ENCODE measurements at places on chromosomes 3 and 15.

DNA sequence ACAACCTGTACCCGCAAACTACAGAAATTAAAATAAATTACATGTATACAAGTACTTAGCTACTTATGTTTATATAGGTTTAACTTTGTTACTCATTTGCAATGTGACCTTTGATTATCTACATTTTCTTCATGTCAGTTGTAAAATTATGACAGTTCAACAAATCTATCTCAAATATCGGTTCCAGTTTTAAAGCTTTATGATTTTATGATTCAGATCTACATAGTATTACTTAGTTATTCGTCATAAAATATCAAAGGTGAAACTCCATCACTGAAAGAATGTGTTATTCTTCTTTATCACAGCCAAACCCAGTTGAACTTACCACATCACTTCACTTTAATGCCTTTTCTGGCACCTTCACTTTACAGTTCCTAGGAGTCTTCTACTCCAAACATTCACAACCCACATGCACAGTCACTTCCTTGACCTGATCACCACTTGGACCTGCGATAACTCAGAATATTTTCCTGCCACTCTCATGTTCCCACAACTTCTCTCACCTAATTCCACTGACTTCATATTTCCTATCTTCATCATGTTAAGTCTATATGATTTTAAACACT is 47.2 kb downstream of the SLITRK3 start:
- no peak for DNase-seq

- no peak for DNase-seq
These were observed 30.7 kb upstream of the MYLK start for GRCh38 chr3:123914829-123915228.

- DNase-seq: no peak
These were observed 23.6 kb upstream of the VIPR1 start for GRCh38 chr3:42478830-42479229.

DNA sequence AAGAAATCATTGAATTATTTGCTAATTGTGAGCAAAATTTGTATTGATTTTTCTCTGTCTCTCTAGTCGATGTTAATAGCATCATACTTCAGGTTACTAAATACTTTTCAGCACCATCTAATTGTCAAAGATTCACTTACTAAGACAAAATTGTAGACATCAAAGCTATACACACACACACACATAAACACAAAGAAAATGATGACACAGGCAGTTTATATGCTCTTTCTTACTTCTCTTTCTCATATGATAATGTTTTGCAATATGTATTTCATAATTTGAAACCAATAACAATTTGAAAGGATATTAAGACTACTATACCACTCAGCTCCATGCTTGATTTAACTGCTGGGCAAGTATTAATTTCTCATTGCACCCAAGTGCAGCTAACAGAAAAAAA is 406.2 kb downstream of the ROBO2 start:
- DNase-seq: no peak

DNA sequence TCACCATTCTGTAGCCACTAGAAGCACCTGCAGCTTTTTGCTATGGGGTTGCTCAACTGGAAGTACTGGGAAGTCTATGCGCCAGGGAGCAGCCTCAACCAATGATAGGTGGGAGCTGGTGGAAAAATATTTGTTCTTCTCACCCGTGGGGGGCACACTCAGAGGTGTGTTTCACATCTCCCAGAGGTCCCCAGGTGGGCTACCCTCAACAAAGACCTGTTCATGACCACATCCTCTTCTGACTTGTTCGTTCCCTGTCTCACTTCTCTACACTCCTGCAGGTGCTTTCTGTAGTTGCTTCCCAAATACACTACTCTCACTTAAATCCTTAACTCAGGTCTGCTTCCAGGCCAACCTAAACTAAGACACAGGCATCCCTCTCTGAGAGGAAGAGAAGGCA is 3.6 kb downstream of the CAMP start:
- no peak for DNase-seq

- DNase-seq: no peak
These were observed 170.4 kb upstream of the LPP start for GRCh38 chr3:187983484-187984124.

- DNase-seq: peak; percentile 68
These were observed 24.5 kb upstream of the TBL1XR1 start for GRCh38 chr3:177221744-177222143.

- DNase-seq: no peak
These were observed 479.8 kb upstream of the TBL1XR1 start for GRCh38 chr3:177676947-177677587.

DNA sequence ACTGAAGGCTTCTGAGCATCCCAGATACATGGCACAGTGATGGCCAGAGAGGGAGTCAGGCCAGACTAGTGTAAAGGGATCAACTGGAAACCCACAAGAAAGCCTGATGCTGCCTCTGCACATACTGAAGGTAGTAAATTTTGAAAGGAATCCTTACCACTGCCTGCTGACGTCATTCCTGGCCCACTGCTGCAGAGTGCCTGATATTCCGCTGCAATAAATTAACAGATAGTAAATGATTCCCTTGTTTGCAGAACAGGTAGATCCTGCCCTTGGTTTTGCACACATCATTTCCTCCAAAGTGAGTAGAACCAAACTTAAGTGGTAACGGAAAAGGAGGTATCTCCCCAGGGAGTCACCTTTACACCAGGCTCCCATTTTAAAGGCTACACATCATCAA is 146.7 kb downstream of the FBN1 start:
- no peak for DNase-seq

DNA sequence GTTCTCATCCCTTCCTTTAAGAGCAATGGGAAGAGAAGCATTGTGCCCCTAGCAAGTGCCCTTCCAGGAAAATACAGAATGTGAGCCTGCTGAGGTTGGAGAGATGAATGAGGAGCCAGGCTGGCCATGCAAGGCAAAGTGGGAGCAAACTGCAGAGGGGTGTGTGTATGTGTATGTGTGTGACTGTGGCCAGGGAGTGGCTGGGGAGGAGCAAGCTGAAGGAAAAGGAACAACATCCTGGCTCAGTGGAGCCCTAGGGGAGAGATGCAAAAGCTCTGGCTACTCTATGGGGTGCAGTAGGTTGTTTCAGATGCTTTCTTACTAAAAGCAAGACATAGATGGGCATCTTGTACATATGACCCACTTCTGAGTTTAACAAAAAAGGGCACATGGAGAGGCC is 20.6 kb downstream of the FOXP1 start:
- no peak for DNase-seq

DNA sequence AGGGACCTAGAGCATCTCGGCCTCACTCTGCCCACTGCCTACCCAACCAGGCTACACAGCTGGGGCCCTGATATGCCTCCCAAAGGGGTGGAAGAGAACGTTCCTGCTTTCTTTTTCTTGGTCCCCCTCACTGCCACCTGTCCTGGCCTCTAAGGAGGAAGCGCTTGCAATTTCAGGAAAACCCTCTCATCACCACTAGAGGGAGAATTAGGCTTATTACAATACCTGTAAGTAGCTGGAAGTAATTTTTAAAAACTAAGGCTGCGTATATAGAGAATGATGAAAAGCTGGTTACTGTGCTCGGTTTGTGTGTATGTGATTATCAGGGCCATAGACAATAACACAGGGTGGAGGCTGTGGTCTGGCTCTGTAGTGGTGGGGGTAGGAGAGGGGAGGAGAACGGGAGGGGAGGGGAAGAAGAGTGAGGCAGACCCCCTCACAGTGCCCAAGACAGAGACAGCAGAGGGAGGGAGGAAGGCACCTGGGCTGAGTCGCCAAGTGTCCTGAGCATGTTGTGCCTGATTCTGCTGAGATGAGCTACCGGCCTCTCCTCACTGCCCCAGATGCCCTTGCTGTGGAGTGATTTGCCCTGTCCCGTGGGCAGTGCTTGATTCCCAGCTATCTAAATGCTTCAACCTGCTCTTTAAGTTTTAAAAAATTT is 3.3 kb downstream of the GABRG3 start:
- no peak for DNase-seq

- no peak for DNase-seq
These were observed 20.9 kb upstream of the LMCD1 start for GRCh38 chr3:8480699-8481098.

DNA sequence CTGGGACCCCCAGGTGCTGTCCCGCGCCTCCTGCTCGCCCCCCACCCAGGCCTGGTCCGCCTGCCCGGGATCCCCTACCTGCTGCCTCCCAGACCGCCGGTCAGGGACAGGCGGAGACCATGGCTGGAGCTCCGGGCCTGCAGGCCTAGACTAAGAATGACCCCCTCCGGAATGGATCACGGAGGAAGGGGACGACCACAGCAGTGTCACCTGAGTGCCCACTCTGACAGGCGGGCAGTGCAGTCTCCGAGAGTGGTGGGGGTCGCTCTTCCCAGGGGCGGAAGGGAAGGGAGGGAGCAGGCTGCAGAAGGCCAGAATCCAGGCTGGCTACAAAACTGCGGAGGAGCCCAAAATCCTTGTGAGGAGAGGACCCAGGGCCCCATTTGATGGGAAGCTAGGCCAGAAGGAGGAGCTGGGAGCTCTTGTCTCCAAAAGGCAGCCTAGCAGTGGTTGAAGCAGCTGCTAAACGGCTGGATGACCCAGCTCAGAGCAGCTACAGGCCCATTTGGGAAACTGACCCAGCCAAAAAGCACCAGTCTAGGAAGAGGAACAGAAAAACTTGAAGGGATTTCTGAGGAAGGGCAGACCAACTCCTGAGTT is 908 bp upstream of the RAB43 start:
- peak; percentile 17 for DNase-seq

DNA sequence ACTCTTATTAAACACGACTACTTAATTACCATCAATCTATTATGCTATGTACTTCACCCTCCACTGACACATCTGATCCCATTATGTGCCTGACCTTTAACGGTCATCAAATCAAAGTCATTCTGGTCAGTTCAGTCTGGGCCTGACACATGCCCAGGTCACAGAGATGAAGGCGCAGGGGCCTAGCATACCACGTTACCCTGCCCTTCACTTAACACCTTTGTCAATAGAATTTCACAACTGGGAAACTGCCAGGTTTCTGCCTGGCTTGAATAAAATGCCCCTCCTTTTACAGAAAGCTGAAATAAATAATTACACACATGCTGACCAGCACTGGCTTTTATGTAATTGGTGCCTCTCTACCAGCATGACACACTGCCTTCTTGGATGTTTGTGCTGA is 39.5 kb downstream of the MECOM start:
- DNase-seq: no peak

DNA sequence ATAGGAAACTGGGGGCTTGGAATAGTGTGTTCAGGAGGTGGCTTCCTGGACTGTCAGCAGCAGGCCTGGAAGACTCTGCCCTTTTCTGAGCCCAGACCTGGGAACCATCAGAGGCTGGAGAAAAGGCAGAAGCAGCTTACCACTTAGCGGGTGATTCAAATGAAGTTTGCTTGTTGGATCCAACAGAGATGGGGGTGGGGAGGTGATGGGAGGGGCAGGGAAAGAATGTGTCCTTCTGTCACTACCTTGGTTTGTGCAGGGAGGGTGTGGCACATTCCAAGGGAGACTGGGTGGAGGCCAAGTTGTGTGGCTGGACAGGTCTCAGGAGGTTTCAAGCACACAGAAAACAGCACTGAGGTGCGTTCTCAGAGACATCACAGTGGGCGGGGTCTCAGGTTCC is 58.8 kb downstream of the TRAK1 start:
- no peak for DNase-seq
